Anterior cingulate cortex (tissue), 58 donors: ENCODE measurements at places on chromosomes 3 and 15.

DNA sequence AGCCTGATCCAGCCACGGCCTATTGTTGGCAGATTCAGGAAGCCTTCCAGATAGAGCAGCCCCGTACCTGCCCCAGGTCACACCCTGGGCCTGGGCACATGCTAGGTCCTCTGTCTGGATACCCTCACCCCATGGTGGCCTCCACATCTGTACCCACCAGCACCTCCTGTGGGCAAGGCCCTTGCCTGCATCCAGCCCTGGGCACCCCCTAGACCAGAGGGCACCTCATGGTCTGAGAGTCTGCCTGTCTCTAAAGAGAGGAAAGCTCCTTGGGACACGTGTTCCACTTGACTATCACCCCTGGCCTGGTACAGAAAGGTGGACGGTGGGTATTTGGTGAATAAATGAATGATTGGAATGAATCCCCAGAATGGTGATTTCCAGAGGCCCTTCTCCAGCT lies 8.9 kb upstream of the COMMD4 start:
- DNase-seq = no peak

GRCh38 chr3:24181256-24181655 lies 236.2 kb downstream of the NR1D2 start:
- no peak for DNase-seq

GRCh38 chr15:39672666-39673065 lies 91.8 kb downstream of the THBS1 start:
- DNase-seq = no peak

GRCh38 chr15:29299331-29299730 lies 29.7 kb upstream of the NSMCE3 start:
- no peak for DNase-seq

DNA sequence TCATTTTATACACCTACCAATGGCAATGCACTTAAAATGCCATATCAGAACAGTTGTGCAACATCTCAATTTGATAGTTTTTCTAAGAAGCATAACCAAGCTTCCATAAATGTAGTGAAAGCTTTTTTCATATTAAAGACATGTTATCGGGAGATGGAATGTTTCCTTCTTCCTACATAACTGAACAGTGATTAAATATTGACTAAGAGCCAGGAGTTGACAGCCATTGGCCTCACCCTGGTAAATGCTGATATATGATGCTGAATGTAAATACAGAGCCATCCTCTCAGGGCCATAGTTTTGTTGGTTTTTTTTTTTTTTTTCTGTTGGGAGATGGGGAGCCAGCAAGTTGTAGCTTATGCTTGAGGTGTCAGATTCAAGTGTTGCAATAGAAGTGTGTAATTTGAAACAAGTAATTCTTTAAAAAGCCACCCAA lies 203.3 kb upstream of the IL12A start:
- DNase-seq = no peak

DNA sequence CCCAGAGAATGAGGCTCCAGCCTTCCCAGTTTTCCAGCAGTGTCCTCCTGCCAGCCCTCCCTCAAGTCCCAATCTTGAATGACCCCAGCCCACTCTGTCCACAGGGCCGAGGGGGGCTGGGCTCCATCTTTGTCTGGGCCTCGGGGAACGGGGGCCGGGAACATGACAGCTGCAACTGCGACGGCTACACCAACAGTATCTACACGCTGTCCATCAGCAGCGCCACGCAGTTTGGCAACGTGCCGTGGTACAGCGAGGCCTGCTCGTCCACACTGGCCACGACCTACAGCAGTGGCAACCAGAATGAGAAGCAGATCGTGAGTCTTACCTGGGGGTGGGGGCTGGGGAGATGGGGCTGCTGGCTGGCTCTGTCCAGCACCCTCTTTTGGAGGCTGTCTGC lies 5.6 kb upstream of the FES start:
- no peak for DNase-seq

DNA sequence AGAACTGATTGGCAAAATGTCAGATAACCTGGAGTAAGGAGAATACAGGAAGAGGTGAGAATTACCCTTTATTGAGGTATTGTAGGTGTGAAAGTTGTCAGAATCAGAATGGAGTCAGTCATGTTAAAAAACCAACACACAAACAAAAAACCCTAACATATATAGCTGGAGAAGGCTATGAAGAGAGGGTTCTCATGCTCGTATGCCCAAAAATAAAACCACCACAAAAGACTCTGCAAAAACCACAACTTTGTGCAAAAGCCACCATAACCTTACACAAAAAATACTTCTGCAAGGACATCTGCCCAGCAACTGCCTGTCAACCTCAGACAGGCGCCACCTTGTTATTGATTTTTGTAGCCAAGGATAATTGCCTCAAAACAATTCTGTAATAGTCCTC lies 136.0 kb downstream of the CD47 start:
- no peak for DNase-seq

GRCh38 chr15:98860281-98861041 lies 147.1 kb downstream of the PGPEP1L start:
- no peak for DNase-seq

DNA sequence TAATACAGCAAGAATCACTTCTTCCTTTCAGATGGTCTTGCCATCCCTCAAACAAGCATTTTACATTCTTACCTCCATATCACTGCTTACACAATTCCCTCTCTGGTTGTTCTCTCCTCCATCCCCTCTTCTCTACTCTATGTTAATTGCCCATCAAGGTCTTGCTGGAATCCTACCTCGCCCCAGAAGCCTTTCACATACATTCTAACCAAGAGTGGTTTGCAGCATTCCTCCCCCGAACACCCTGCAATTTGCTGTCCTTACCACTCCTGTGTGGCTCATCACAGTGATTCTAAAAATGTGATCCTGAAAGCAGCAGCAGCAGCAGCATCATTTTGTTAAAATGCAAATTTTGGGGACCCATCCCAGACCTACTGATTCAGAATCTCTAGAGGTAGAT lies 30.6 kb downstream of the TNIK start:
- DNase-seq = no peak

GRCh38 chr3:131883086-131883485 lies 151.7 kb downstream of the CPNE4 start:
- DNase-seq = no peak

GRCh38 chr15:79206940-79207339 lies 75.6 kb upstream of the ANKRD34C start:
- no peak for DNase-seq

- DNase-seq = no peak
These were observed 101.9 kb downstream of the KLHL25 start for GRCh38 chr15:85692873-85693272.
